RPMI7951 (cell line): ENCODE measurements at places on chromosomes 11 and 22. TPM values are rescaled to one million over a fixed set of nuclear protein-coding genes. Genes with fewer than 3 reads are reported as not detected.

Gene SNRPD3
- 179 and 194 TPM in 2 replicates for total RNA-seq

Gene KCTD14
- total RNA-seq: 7.1 TPM in 2 replicates

Gene MPEG1
- total RNA-seq: not detected in 2 replicates

Gene SLN
- 0.68 TPM in 1 of 2 replicates, not detected in the other for total RNA-seq

Gene POU2AF3
- total RNA-seq: 0.24 TPM in 1 of 2 replicates, not detected in the other

Gene SLC43A3
- total RNA-seq: 58.4 and 64.5 TPM in 2 replicates

Gene ASPHD2
- 1.4 and 2.2 TPM in 2 replicates for total RNA-seq

Gene TPCN2
- total RNA-seq: 3.2 and 4.7 TPM in 2 replicates

Gene FAM180B
- not detected in 2 replicates for total RNA-seq

Gene RBM4B
- 20.7 and 25.4 TPM in 2 replicates for total RNA-seq

Gene TBX10
- not detected in 2 replicates for total RNA-seq

Gene NEU3
- 5.5 and 5.9 TPM in 2 replicates for total RNA-seq

DNA sequence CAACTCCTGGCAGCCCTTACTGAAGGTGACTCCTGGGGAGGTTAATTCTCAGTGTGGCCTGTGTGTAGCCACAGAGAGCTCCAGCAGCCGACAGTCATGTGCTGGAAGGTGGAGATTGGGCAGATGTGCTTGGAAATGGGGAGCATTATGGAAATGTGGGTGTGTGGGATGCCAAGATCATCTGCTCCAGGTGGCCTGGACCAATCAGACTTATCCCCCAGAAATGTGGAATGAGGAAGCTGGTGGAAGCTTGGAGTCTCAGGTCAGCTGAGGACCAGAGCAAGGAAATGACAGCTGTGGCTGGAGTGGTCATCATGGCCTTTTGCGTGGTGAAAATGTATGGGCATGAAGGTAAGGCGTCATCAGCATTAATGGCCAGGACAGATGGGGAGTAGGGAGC, 234.0 kb downstream of the MIAT start:
- DNase-seq: peak; percentile 64

DNA sequence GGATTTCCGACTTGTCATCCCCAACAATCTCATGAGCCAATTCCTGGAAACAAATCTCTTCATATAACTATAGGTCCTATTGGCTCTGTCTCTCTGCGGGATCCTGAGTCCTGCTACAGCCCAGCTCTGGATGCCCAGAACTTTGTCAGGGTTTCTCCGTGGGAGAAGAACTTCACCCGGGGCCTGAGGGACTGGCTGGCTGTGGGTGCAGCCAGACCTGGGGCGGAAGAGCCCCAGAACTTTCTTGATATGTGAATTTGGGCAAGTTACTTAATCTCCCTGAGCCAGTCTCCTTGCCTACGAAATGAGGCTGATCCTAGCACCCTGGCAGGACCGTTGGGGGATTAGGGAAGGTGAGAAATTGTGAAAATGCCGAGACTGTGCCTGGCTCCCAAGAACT, 6.6 kb upstream of the TRIM29 start:
- DNase-seq: no peak

- DNase-seq: no peak
Measured at GRCh38 chr11:65215441-65216076, 33.8 kb downstream of the CAPN1 start.

DNA sequence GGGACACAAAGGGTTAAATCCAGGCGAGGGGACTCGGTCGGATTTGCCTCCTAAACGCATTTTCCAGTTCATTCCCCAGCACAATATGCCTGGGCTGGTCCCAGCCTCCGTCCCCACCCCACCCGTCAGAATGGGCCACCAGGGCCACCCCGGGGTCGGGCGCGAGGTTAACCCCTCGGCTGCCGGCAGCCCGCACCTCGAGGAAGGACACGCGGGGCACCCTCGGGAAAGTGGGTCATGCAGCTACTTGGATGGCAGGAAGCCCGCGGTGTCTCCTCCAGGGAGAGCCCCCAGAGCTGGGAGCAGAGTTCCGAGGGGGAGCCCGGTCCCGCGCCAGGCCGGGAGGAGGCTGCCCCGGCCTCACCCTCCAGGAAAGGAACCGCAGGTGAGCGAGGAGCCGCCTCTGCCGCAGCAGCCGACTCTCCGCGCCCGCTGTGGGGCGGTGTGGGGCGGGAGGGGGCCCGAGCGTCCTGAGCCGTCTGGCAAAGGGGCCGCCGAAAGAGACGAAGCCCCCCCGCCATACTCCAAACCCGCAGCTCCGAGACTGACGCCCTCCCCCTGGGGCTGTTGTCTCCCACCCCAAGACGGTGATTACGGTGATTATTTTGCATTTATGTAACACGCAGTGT, 1.4 kb downstream of the NECTIN1 start:
- DNase-seq: no peak

GRCh38 chr11:12799334-12799835, 125.2 kb downstream of the TEAD1 start:
- DNase-seq: no peak

DNA sequence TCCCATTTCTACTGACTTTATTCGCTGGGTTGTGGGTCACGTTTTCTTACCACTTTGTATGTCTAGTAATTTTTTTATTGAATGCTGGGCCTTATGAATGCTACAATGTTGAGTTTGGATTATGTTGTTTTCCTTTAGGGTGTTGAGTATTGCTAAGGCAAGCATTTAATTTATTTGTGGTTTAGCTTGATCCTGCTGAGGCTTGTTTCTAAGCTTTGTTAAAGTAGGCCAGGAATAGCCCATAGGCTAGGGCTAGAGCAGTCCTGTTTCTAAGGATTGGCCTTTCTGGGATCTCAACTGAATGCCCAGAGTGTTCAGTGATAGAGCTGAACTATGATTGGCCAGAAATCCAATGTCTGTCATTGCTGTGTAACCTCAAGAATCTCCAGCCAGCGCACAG, 56.1 kb upstream of the LDLRAD3 start:
- DNase-seq: no peak

- no peak for DNase-seq
Measured at GRCh38 chr11:47187723-47188122, 1.5 kb upstream of the PACSIN3 start.

- DNase-seq: no peak
Measured at GRCh38 chr11:126443120-126443519, 87.6 kb downstream of the ST3GAL4 start.

DNA sequence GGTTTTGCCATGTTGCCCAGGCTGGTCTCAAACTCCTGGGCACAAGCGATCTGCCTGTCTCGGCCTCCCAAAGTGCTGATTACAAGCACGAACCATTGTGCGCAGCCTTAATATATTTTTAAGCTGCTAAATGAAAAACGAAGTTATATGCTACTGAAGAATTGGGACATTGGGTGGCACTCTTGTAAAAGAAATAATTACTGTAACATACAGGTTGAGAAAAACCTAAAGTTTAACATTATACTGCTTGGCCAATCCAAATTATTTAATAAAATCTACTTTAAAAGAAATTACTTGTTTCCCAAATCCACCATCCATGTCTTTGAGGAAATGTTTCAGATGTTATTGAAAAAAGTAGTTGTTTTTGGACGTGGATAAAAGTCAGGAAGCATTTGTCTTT, 37.9 kb upstream of the ARHGAP32 start:
- DNase-seq: peak; percentile 29

DNA sequence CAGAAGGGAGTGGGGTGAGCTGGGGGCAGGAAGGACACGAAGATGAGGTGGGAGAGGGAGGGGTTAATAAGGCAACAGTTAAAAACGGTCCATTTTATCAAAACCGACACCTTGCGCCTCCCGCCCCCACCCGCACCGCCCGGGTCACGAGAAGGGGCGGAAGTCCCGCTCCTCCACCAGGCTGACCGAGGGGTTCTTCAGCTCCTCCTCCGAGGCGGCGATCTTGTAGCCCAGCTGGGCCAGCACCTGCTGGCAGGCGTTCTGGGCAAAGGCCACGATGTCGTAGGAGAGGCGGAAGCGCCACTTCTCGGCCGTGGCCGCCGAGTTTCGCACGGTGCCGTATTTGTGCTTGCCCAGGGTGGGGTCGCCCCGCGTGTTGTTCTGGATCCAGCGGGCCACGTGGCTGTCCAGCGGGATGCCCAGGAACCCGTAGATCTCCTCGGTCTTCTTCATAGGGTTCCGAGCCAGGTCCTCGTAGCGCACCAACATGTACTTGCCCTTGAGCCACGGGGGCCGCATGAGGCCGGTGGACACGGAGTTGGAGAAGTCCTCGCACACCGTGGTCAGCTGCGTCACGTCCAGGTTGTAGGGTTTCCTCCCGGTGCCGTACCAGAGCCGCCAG, 15.8 kb downstream of the CHST1 start:
- DNase-seq: no peak

- DNase-seq: no peak
Measured at GRCh38 chr11:20203831-20204230, 43.6 kb upstream of the DBX1 start.

GRCh38 chr22:23256986-23257888, 76.9 kb downstream of the BCR start:
- peak; percentile 17 for DNase-seq

DNA sequence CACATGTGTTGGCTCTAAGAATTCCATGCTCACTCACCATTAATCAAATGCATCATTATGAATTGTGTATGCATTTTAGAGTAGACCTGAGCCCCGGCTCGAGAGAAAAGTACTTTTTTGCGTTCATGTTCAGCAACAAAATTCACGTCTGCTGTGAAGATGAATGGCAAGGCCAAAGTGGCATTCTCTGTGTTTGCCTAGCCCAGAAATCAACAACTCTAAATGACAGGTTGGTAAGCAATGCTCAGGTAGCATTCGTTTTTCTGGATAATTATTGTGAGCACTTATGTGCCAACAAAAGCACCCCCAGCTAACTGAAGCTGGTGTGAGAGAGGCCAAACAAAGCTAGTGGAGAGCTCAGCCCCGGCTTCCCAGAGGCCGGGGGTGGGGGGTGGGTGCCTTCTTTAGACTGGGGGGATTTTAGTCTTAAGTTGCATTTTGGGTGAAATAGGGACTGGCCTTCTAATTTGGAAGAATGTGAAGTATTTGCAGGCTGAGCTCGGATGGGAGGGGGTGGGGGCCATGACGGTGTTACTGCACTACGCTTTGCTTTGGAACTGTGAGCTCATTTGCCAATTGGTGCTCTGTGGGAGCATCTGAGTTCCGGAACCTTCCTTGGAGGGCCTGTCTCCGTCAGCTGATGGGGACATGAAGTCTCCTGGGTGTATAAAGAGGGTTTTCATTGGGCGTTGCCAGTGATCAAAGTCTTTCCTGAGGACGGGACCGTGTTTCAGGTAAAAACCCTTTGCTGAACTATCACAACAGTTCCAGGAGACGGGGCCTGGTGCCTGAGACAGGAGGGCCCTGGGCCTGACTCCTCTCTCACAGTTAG, 29.0 kb upstream of the ALX4 start:
- no peak for DNase-seq

- peak; percentile 36 for DNase-seq
Measured at GRCh38 chr11:9158898-9159391, 67.5 kb upstream of the SCUBE2 start.

DNA sequence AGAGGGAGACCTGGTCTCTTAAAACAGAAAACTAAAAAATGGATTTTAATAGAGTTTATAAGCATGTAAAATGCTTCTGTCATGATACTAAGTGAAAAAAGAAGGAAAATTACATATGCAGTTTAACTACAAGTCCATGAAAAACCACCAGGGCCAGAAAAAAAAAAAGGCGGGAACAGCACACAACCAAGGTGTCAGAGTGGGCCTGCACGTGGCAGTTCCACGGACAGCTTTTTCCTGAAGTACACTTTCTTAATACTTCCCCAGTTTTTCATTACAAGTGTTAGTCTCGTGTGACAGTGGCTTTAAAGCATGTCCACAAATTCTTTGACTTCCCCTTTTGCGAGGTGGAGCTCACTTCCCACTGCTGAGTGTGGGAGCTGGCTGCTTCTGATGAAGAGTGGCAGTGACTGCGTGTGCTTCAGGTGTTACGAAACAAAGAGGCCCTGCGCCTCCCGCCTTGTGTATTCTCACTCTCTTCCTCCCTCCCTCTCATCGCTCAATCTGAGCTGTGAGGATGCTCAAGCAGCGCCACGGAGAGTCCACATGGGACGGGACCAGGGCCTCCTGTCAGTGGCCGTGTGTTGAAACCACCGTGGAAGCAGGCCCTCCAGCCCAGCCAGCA, 16.4 kb downstream of the PPM1F start:
- no peak for DNase-seq

DNA sequence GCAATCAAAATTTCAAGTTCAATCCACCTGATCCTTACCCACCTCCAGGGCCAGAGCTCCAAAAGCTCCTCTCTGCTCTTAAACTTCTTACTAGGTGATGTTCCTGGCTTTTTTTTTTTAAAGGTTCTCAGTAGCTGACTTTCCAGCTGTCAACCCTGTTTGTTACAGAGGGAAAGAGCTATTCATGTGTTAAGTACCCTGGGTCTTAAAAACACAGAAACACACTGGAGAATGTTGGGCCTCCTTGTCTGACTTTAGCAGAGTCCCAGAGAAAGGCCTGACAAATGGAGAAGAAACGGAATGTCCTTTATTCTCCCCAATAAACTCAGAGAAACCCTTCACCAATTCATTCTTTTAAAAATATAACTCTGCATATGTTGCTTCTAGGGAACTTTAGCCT, 3.2 kb downstream of the LRRC4C start:
- no peak for DNase-seq

- no peak for DNase-seq
Measured at GRCh38 chr11:10349281-10349665, 44.4 kb downstream of the ADM start.

DNA sequence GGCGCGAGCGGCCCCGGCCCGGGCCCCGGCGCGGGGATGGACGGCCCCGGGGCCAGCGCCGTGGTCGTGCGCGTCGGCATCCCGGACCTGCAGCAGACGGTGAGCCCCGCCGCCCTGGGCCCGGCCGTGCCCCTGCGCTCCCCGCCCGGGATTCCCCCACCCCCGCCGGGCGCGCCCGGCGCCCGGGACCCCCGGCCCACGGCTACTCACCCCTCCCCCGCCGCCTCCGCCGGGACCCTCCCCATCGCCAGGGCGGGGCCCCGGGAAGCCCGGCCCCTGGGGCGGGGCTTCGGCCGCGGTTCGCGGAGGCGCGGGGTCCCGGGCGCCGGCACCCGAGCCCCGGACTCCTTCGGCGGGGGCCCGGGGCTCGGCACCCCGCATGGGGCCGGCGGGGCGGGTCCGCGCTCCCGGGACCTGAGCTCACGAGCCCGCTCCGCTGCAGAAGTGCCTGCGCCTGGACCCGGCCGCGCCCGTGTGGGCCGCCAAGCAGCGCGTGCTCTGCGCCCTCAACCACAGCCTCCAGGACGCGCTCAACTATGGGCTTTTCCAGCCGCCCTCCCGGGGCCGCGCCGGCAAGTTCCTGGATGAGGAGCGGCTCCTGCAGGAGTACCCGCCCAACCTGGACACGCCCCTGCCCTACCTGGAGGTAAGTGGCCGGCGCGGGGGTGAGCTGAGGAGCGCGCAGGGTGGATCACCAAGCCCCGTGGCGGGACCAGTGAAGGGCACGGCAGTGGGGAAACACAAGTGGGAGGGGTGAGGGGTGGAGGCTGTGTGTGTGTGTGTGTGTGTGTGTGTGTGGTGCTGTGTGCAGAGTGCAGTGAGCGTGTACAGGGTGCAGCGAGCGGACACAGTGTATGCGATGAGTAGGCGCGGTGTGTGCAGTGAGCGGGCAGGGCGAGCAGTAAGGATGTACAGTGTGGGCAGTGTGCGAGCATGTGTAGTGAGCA, 2.3 kb downstream of the SHANK3 start:
- no peak for DNase-seq
